LHCN-M2 (cell line): ENCODE measurements at places on chromosomes 12 and 14.

GRCh38 chr14:100815478-100816285 lies 10.2 kb upstream of the MEG3 start:
- peak; percentile 73 for DNase-seq

- DNase-seq, result no peak
These were observed 128.2 kb upstream of the RTL1 start for GRCh38 chr14:101031721-101032120.

DNA sequence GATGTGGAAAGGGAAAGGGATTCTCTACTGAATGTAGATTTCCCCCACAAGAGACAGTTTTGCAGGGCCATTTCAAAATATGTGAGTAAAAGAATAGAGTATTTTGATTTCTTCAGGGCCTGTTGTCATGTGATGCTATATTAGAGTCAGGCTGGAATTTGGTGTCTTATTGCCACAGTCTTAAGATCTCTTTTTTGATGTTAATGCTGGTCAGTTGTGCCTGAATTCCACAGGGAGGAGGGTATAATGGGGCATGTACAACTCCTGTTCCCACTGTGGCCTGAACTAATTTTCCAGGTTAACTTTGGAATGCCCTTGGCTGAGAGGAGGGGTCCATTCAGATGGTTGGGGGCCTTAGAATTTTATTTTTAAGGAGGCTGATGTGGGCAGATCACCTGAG lies 111.0 kb upstream of the MAX start:
- no peak for DNase-seq

GRCh38 chr14:51473808-51474565 lies 177.7 kb upstream of the FRMD6 start:
- DNase-seq, result no peak

DNA sequence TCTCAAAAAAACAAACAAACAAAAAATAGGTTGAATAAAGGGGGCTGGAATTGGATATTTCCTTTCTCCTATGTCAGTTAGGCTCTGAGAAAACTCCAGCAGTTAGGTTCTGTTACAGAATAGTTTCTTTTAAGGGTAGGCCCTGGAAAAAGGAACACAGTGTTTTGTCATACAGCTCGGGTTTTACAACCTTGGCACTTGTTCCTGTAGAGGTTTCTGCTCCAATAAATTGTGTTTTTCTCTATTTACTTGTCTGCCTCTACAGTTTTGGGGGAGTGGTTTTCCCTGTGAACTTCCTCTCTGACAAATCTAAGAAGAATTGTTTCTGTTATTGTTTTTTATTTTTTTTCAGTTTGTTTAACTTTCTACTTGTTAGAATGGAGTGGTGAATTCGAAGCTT lies 167.6 kb downstream of the ACSS3 start:
- DNase-seq, result no peak

DNA sequence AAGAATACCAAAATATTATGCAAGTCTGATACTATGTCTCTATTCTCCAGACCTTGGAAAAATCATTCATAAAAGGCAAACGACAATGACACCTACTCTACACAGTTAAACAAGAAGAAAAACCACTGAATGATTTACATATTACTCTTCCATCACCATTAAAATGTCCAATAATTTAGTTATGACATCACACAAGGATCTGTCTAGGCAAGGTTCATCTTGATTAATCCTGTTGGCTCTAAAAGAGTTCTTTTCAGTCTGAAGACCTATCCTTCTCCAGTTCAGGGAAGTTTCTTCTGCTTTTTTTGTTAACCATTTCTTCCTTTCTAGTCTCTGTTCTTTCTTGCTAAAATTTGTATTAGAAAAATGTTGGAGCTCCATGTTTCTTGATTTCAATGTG lies 64.0 kb downstream of the OSBPL8 start:
- DNase-seq, result no peak

DNA sequence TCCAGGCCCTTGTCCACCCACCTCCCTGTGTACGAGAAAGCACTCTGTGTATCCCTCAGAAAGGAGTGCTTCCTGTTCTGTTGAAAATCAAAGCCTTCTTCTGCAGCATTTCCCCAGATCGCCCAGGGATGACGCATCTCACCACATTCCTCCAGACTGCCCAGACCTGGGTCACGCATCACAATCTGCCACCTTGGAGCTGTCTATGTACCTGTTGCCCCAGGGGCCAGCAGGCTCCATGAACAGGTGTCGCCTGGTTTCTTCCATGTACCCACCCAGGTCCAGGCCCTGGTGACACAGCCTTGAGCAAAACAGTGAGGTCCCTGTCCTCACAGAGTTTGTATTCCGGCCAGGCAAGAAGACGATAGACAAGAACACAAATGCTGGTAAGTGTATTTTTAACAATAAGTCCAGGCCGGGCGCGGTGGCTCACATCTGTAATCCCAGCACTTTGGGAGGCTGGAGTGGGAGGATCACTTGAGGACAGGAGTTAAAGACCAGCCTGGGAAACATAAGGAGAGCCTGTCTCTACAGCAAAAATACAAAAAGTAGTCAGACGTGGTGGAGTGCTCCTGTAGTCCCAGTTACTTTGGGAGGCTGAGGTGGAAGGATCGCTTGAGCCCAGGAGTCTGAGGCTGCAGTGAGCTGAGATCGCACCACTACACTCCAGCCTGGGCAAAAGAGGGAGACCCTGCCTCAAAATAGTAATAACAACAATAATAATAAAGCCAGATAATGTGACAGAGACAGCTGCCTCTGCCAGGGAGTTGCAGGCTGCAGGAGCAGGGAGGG lies 6.8 kb upstream of the PPP1R13B start:
- DNase-seq, result no peak

GRCh38 chr12:65882486-65882885 lies 58.2 kb downstream of the HMGA2 start:
- peak; percentile 33 for DNase-seq

DNA sequence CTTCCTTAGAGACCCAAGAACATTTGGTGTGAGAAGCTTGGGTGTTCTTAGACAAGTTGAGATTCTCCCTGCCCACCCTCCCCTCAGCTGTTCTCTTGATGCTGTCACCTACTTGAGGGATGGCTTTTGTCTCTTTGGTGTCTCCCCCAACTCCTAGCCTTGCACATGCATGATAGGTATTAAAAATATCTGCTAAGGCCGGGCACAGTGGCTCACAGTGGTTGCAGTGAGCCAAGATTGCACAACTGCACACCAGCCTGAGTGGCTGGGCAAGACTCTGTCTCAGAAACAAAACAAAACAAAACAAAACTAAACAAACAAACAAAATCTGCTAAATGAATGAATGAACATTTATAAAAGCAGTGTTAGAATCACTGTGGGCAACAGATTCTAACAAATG lies 261.1 kb downstream of the AKAP6 start:
- no peak for DNase-seq

GRCh38 chr12:123991372-123991951 lies 18.4 kb downstream of the ZNF664 start:
- DNase-seq, result no peak

DNA sequence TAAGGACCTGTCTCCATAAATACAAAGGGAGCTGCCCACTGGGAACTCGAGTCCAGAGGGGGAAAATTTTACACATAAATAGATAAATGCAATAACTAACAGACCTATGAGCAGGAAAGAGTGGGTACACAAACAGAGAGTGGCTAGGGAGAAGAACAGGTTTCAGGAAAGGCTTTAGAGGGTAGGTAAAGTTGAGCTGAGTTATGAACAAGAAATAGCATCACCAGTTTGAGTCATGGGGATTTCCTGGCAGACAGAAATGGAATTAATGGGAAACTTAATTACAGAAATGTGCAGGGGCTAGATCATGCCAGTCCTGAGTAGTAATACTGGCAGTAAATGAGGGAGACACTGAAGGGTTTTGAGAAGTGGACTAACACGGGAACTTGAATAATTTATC lies 58.0 kb upstream of the CCDC175 start:
- no peak for DNase-seq

DNA sequence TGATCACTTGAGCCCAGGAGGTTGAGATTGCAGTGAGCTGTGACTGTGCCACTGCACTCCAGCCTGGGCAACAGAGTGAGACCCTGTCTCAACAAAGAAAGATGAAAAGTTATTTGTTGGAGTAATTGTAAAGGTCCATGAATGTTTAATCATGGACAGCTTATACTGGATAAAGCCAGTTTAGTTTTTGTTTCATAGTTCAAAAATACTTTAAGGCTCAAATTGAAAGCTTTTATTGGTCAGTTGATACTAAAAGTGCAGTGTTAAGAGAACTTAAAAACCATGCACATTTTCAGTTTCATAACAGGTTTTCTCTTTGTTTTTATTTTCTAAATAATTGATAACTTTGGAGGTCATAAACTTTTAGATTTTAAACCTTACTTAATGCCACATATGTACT lies 108.4 kb downstream of the MON2 start:
- DNase-seq, result no peak

GRCh38 chr12:19707948-19708409 lies 268.7 kb downstream of the AEBP2 start:
- DNase-seq, result peak; percentile 69

DNA sequence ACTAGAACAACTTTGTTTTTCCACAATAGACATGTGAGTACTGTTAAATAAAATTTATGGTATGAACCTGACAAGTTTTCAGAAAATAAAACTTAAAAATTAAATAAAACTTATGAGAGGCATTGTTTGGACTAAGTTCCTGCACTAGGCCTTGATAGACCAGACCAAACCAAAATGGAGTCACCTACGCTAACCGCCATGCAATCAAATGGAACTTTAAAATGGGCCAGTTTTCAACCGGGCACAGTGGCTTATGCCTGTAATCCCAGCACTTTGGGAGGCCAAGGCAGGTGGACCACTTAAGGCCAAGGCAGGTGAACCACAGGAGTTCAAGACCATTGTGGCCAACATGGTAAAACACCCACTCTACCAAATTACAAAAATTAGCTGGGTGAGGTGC lies 5.1 kb upstream of the RFC5 start:
- DNase-seq, result no peak

- DNase-seq, result no peak
These were observed 88.9 kb upstream of the SOX5 start for GRCh38 chr12:24038211-24038997.

- DNase-seq, result no peak
These were observed 299.7 kb upstream of the FBXO33 start for GRCh38 chr14:39731912-39732311.

GRCh38 chr14:71985538-71986189 lies 53.4 kb downstream of the RGS6 start:
- DNase-seq, result no peak

- no peak for DNase-seq
These were observed 288.6 kb downstream of the FOXN3 start for GRCh38 chr14:89128311-89129026.

- no peak for DNase-seq
These were observed 204.6 kb downstream of the PAWR start for GRCh38 chr12:79486154-79486553.

DNA sequence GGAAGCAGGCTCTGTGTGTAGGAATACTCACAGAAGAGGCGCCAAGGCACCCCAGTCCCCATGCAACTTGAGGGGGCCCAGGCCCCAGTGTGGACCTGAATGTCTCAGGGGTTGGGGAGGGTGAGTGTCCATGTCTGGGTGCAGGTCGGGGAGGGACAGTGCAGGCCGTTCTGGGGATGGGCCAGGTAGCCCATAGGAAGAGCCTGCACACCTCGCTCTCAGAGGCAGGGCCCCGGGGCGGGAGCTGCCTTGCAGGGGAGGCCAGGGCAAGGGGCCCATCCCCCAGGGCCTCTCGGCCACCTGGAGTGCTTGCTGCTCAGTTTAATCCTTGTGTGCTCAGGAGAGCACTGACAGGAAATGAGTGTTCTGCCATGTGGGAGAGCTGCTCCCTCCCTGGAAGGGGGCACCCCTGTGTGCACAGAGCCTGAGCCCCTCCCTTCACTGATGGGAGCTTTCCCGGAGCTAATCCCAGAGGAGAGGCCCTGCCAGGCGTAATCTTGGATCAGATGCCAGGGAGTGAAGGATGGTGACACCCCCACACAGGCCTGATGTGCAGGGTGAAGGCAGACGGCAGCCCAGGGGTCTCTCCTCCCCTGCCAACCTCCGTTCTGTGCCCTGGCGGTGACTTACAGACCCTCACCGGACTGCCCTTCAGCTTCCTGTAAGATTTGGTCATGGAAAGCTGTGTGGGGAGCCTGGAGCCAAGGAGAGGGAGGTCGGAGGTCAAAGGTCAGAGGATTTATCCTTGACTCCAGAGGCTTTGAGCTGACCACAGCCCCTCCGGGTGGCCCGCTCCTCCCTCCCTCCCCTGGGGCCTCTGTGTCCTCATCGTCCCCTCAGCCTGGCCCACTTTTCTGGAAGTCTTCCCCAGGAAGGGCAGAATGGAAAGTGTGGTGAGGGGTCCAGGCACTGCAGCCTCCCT lies 24.4 kb upstream of the FBRSL1 start:
- DNase-seq, result no peak

GRCh38 chr12:68246350-68246749 lies 7.1 kb downstream of the IL22 start:
- DNase-seq, result no peak

- DNase-seq, result no peak
These were observed at the start of gene JAG2 for GRCh38 chr14:105168496-105168978. JAG2 (minus strand) TSS chr14:105168776; CDS start chr14:105168420, 356 bp downstream.

- DNase-seq, result no peak
These were observed 2.4 kb upstream of the A2M start for GRCh38 chr12:9118158-9118557.

- DNase-seq, result no peak
These were observed 49.7 kb downstream of the DRAM1 start for GRCh38 chr12:101927036-101927435.

DNA sequence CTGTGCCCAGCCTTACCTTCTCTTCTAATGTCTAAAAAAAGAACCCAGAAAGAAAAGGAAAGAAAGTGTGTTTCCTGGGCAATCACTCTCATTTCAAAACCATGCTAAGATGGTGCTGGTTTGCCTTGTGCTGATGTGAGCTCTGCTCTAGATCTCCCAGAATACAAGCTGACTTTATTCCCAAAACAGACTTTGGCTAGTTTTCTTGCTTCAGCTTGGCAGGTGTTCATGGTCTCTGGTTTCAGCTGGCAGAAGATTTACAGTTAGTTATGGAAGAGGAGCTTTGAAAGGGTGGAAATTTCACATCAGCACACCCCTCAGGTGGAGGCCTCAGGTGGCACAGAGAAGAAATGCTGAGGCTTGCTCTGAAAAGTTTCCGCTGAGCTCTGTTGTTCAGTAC lies 34.4 kb downstream of the PPP1R36 start:
- no peak for DNase-seq

DNA sequence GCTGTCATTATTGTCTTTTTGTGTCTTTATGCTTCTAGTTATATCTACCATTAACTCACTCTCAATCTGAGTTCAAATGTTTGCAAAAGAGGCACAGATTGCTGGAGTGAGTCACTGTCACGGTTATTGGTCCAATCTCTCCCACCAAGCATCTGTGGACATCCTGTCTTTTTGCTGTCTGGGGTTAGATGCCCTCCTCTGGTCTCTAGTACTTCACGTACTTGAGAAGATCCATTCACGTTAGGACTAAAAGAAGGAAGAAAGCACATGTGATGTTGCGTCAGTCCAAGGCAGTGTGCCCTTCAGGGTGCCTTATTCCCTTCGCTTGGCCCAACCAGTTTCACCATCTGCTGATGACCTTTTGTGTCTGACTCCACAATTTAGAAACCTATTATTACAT lies 72.3 kb upstream of the STXBP6 start:
- DNase-seq, result peak; percentile 93

DNA sequence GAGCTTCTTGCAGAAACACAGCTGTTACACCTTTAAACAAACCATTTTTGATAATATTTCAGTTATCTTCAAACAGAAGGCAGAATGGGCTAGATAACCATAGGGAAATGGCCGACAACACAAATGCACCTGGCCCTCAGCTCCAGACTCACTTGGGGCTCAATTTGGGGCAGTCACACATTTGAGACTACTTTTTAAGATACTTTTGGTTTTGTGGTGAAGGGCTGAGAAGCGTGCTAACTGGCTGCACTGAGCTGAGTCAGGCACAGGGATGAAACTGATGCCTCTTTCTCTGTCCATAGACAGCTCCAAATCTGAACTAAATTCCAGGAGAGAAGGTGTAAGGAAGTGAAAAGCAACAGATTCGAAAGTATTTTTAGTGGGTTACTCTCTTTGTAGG lies 18.5 kb upstream of the GRIP1 start:
- no peak for DNase-seq
